ENCODE measurements at places on chromosomes 12 and 14.

DNA sequence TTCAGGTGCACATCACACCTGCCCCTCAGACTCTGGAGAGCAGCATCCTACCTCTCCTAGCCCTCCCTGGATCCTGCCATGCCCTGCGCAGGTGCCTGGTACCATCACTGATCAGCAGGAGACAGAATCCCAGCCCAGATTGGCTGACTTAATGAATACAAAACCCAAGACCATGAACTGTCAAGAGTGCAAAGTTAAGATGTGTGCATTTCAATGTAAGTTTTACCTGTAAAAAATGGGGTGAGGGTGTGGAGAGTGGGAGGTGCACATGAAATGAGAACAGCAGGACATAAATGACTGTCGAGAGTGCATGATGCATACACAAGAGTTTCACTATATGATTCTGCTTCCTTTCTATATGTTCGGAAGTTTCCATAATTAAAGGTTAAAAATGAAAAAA is 57.9 kb upstream of the GPR68 start:
- no peak for DNase-seq

DNA sequence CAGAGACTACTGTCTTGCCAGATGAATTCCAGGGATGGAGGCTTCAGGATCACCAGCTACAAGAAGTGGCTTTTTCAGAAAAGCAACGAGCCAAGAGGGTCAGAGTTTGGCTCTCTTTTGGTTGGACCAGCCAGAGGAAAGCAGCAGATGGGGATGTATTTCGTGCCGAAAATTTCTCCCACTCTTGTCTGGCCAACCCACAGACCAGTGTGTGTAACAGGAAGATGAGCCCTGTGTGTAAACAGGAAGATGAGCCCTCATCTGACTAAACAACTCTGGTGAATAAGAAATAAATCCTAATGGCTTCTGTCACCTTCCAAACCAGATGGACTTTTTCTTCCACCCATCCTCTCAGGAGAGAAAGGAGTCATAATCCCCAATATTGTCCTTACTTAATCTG is 13.1 kb downstream of the GPR68 start:
- no peak for DNase-seq

DNA sequence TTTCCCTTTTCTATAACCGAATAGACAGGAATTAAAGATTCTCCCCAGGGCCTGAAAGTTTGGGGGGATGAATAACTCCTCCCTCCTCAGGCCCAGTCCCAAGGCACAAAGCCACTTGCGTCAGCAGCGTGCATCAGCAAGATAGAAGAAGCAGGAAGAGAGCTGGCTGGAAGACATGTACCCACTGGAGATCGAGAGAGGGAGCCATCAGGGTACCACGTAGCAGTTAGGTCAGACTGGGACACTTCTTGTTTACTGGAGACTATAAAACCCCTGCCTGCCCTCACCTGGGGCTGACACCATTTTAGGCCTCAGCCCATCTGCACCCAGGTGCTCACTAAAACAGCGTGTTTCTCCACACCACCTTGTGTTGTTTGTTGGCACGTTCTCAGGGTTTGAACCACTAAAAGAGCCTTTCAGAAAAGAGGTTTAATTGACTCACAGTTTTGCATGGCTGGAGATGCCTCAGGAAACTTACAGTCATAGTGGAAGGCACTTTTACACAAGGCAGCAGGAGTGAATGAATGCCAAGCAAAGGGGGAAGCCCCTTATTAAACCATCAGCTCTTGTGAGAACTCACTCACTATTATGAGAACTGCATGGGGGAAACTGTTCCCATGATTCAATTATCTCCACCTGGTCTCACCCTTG is 93.2 kb downstream of the TMTC3 start:
- no peak for DNase-seq

DNA sequence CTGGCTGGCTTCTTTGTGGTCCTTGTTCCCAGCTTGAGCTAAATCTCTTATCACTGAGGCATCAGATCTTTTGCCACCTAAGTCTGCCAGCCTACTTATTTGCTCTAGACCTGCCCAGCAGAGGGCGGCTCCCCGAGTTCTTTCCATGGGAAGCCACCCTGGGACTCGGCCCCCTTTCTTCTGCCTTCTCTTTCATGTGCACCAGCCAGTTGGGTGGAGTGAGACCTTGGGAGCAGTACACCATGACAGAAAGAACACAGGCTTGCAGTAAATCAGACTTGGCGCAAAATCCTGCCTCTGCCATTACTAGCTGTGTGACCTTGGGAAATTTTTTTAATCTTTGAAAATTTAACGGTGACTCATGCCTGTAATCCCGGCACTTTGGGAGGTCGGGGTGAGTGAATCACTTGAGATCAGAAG is 7.4 kb downstream of the SMAGP start:
- peak; percentile 60 for DNase-seq

GRCh38 chr12:124049451-124050094 is 76.6 kb downstream of the ZNF664 start:
- no peak for DNase-seq

- DNase-seq: no peak
Observed at GRCh38 chr12:69513297-69513696, 43.1 kb downstream of the FRS2 start.

- DNase-seq: no peak
Observed at GRCh38 chr14:62144863-62145262, 382.6 kb downstream of the SNAPC1 start.

DNA sequence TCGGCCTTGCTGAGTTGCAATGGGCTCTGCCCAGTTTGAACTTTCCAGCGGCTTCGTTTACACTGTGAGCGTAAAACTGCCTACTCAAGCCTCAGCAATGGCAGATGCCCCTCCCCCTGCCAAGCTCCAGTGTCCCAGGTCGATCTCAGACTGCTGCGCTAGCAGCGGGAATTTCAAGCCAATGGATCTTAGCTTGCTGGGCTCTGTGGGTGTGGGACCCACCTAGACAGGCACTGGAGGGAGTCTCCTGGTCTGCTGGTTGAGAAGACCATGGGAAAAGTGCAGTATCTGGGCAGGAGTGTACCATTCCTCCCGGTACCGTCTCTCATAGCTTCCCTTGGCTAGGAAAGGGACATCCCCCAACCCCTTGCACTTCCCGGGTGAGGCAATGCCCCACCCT is 88.2 kb downstream of the KLHL28 start:
- no peak for DNase-seq

GRCh38 chr12:52198454-52199215 is 6.8 kb upstream of the KRT80 start:
- DNase-seq: no peak

DNA sequence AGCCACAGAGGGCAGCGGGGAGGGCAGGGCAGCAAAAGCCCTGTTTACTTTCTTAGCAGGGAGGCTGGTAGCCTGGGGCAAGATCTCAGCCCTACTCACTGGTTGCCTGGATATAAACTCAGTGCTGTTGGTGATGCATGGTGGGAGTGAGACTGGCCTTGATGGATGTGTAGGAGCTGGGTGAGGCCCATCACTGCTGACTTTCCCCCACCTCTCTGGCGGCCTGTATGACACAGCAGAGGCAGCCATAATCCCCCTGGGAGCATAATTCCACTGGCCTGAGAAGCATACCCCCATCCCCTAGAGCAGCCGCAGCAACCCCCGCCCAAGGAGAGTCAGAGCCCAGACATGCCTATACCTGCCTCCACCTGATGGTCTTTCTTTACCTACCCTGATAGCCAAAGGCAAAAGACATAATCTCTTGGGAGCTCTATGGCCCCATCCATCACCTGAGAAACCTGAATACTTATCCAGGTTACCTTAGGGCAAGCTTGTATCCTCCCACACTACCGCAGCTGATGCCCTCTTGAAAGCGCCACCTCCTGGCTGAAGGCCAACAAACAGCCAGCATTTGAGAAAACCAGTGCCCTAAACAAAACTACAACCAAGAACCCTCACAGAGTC is 59.3 kb downstream of the DNAI7 start:
- DNase-seq: no peak

DNA sequence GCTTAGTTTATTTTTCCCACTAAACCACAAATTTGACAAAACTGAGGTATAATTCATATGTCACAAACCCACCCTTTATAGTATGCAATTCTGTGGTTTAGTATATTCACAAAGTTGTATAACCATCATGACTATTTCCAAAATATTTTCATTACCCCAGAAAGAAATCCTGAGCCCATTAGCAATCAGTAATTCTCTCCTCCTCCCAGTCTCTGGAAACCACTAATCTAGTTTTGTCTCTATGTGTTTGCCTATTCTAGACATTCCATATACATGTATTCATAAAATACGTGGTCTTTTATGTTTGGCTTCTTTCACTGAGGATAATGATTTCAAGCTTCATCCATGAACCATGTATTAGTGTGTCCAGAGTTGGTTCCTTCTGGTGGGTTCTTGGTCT is 267.6 kb downstream of the AEBP2 start:
- DNase-seq: no peak

DNA sequence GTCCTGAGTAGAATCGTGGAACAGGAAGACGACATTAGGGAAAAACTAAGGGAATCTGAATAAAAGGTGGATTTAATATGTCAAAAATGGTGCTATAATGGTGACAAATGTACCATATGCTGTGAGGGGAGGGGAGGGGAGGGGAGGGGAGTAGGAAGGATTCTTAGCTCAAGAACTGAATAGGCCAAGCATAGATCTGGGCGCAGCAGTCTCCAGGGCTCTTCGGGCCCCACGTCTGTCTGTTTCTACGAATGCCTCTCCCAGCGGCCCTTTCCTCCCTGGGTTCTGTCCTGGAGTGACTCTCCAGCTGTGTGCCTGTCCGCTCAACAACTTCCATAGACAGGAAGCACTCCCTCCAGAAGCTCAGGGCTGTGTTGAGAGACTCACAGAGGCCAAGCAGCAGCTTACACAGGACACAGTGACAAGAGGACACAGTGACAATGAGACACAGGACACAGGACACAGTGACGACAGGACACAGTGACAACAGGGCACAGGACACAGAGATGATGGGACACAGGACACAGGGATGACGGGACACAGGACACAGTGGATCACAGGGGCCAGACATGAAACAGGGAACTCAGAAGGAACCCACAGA is 42.4 kb upstream of the PPP2R5C start:
- no peak for DNase-seq

Measured in H54 (cell line).